ENCODE measurements at places on chromosomes 1 and 21.

DNA sequence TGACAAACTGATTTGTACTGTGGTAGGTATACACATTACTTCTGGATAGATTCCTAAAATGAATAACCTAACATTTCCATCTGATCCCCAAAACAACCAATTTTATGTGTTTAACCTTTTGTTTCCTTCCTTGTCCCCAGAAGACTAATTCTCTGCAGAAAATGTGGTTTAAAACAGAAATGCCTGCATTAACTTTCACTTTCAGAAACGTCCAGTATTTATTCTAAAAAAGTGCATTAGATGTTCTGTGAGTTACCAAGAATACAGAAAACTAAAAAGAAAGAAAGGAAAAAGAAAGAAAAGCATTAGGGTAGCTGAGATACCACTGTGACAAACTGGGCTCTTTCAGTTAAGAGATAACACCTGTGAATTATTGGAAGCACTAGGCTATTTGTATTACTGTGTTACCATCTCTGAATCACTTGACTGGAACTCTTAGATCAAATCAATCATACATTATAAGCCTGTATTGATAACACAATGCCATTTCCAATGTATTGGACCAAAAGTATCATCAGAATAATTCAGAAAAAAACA, 177.7 kb downstream of the NCAM2 start:
- no peak for DNase-seq

- no peak for DNase-seq
These were observed 65.7 kb downstream of the KCND3 start for GRCh38 chr1:111923766-111924165.

- DNase-seq = no peak
These were observed 75.5 kb upstream of the ATP5PO start for GRCh38 chr21:33991133-33991532.

- no peak for DNase-seq
These were observed 17.4 kb downstream of the DAB1 start for GRCh38 chr1:57406428-57406970.

DNA sequence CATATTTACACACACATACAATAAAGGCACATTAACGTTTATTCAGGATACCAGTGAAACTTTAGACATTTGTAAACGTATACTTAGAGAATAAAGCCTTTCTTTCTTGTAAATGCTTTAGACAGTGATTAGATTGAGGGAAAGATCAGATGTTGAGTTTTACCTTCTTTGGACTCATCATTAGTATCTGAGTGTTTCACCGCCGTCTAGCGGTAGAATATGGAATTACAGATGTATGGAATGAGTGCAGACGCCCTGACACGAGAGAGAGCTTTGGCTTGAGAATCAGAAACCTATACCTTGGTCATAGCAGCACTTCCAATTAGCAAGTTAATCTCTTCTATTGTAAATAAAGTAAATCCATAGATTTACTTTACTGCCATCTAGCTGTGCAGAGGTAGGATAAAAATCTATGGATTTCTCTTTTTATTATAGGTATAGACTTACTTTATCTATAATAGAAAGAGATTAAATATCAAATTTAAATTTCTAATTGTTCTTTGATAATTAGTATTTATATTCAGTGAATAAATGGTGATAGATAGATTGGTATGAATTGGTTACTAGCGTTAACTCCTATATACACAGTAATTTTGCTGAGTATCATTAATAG, 12.6 kb downstream of the FLG2 start:
- DNase-seq = no peak

- DNase-seq = no peak
These were observed 535 bp upstream of the DISC1 start for GRCh38 chr1:231625975-231626534.

DNA sequence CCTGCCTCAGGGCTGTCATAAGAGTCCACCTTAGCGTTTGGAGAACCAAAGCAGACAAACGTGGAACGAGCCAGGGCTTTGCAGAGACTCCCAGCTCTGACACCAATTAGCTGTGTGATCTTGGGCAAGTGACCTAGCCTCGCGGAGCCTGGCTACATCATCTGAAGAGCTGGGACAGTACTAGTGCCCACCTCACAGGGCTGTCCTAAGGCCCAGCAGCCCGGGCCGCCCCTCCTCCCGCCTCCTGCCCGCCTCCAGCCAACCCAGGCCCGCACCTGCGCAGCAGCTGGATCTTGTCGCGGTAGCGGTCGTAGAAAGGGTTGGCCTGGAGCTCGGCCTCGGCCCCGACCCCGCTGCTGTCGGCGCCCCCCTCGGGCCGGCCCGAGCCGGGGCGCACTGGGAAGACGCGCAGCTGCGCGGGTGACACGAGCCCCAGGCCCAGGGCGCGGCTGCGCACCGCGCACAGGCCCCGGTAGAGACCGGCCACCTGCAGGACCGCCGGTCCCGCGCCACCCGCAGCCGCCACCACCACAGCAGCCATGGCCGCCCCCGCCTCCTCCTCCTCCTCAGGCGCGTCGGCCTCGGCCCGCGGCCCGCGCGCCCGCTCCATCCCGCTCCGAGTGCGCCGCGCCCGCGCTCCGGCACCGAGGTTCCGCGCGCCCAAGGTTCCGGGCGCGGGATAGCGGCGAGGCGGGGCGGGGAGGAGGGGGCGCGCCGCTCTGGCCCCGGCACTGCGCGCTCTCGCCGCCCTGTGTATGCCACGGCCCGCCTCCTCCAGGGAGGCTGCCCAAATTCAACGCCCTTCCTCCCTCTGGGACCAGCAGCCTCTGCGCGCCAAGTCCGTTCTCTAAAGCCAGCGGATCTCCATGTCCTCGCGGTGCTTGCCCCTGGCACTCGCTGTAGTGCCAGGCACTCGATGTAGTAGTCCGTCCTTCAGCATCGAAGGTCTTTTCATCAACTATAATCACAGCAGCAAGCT, at the start of gene ATPAF1:
Gene ATPAF1, minus strand, starts transcription at position 583 of the 979 bp plus-strand sequence. Its CDS starts 42 bp downstream, at position 541.
- peak; percentile 79 for DNase-seq

DNA sequence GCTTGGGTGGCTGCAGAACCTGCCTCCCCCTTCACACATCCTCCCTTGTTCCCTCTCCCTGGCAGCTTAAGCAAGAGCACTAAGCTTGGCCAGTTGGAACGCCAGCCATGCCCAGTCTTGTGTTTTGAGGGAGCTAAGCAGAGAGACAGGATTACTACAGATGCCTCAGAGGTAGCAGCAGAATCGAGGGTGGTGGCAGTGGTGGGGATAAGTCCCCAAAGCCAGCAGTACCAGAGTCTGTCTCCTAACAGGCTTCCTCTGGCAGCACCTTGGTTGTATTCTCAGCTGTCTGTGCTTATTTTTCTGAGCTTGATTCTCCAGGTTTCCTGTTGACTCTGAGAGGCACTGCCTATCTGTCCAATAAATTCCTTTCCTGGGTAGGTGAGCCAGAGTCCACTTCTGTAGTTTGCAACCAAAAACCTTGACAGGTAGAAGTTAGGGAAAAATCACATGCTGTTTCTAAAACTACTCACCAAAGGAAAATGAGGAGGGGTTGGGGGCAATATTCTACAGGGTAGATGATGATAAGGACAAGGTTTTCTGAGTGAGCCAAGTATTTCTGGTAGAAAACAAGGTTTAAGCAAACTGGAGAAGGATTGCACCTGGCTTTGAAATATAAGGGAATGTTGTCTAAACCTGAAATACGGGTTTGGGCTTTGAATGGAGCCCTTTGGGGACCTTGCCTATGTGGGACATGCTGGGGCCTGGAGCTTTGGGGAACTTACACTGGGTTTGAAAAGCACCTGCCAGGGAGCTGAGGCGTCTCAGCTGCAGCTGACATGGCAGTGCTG, 100.8 kb downstream of the PBX1 start:
- DNase-seq = no peak

DNA sequence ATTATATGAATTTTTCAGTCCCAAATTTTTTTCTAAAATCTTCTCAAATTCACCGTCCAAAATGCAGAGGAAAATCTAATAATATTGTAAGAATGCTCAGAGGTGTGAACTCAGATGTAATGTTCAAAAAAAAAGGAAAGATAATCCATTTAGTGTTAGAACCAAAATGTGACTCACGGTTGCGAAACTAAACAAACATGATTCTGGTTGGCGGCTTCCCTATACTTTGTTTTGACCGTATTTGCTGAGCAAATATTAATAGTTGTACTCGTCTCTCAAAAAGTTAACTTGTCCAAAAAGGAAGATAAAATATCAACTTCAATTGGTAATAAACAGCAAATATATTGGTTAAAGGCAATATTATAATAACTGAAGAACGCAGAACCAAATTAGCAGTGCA, 34.4 kb downstream of the ZSWIM5 start:
- DNase-seq = no peak

DNA sequence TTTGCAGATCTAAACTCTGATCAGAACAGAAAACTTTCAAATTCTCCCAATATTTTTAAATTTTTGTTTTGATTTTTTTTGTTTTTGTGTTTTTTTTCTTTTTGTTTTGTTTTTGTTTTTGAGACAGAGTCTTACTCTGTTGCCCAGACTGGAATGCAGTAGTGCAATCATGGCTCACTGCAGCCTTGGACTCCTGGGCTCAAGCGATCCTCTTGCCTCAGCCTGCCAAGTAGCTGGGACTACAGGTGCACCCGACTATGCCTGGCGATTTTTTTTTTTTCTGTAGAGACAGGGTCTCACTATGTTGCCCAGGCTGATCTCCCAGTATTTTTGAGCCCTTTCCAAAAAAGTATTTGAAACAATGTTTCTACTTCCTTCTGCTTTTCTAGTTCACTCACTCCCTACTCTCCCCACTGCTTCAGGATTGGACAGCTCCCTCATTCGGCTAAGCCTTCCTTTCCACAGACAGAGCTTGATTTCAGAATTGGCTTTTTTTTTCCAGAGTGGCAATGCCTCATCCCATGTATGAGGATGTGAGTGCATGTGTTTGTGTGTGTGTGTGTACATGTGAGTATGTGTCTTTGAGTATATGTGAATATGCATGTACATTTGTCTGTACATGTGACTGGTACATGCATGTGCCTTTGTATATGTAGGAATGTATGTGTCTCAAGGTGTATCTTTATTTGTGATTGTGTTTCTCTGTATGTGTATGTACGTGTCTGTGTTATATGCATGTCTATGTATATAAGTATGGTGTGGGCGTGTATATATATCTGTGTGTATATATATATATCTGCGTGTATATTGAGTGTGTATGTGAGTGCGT, 11.9 kb downstream of the LHX4 start:
- no peak for DNase-seq

GRCh38 chr1:67368046-67368514, 60.4 kb downstream of the IL12RB2 start:
- DNase-seq = no peak

- DNase-seq = no peak
These were observed 3.5 kb downstream of the SLC2A7 start for GRCh38 chr1:9022773-9023172.

GRCh38 chr1:23114424-23115079, 54.1 kb downstream of the LUZP1 start:
- DNase-seq = no peak

GRCh38 chr21:38858026-38858811, 52.5 kb downstream of the ETS2 start:
- DNase-seq = no peak

- peak; percentile 76 for DNase-seq
These were observed 33.1 kb upstream of the NFASC start for GRCh38 chr1:204837440-204838084.

DNA sequence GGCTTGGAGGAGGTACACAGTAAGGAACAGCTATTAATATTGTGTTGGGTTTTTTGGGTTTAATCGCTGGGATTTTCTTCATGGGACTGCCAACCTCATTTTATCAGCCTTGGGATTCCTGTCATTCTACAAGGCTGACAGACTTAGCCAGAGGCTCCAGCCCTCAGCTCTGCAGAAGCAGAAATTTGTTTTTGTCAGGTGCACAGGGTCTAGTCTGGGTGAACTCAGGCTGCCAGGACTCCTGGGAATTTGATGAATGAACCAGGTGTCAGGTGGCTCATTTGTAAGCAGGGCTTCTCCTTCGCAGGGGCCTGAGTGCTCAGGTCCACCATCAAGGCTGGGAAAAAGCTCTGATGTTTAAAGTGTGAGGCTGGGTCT, 11.5 kb upstream of the ZNF362 start:
- DNase-seq = no peak

GRCh38 chr1:239939602-239940001, 152.1 kb upstream of the FMN2 start:
- no peak for DNase-seq

DNA sequence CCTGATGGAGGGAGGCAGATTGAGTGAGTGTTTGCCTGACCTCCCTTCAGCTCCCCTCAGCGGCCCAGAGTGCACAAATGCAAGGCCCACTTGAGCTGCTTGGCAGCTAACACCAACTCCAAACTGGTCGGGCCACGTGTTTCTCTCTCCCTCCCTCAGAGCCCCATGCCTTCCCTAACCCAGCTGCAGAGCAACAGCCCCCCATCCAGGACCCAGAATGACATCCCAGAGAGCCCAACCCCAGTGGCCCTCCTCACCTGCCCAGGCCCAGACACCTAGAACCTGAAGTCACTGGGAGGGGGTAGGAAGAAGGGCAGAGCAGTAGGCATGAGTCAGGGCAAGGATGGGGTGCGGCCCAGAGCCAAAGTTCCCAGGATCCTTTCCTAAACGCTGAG, 789 bp upstream of the S100A14 start:
- DNase-seq = no peak

DNA sequence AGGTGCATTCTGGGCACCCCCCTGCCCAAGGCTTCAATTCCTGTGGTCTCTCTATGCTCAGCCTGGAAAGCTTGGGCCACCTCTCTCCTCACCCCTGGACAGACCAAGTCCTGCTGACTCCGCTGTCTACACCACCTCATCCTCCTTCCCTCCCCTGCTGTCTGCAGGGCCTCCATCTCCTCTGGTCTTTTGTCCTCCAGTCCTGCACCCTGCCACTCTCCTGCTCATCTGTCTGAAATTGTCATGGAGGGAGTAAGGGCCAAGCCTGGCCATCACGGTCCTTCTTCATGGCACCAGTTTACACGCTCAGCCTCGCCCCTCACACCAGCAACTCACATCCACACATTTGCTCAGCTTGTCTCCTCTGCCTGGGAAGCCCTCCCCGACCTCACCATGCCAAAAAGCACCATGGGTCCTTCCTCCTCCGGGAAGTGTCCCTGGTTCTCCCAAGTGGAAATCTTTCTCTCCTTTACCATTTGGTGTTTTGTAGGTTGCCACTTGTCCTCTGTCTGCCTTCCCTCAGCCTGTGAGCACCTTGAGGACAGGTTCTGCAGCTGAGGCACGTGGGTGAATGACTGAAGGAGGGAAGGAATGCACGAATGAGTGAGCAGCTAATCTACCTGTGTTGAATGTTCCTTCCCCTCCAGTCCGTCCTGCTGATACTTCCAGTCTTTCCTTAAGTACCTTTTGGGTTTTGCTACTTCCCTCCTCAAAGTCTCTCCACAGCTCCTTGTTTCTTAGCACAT, 2.1 kb upstream of the SLC2A1 start:
- no peak for DNase-seq

DNA sequence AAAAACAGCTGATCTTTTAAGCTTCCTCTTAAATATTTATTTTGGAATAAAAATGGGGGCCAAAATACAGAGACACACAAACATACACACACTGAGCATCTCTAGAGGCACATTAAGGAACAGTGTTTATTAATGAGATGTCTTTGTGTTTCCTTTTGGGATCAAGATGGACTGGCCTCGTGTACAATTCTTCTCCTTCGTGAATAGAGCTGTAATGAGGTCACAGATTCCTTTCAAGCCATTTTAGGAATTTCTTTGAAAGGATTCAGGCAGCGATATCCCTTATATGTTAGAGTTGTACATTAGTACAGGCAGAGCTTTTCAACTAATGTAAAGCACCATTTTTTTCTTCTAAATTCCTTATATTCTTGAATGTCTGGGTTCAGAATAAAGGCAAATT, 295.7 kb downstream of the CHRM3 start:
- no peak for DNase-seq
